ENCODE measurements at places on chromosomes 12 and 14.

DNA sequence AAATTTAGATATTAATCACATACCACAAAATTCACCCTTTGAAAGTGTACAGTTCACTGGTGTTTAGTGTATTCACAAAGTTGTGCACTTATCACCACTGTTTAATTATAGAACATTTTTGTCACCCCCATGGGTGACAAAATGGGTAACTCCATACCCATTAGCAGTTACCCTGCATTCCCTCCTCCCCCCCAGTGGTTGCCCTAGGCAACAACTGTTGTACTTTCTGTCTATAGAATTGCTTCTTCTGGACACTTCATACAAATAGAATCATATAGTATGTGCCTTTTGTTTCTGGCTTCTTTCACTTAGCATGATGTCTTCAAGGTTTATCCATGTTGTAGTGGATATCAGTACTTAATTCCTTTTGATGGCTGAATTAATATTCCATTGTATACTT is 52.7 kb downstream of the FBXO34 start:
- no peak for DNase-seq

- DNase-seq: no peak
Observed at GRCh38 chr12:120421701-120422100, 16.2 kb upstream of the COX6A1 start.

GRCh38 chr12:46660276-46660675 is 165.5 kb downstream of the SLC38A4 start:
- no peak for DNase-seq

DNA sequence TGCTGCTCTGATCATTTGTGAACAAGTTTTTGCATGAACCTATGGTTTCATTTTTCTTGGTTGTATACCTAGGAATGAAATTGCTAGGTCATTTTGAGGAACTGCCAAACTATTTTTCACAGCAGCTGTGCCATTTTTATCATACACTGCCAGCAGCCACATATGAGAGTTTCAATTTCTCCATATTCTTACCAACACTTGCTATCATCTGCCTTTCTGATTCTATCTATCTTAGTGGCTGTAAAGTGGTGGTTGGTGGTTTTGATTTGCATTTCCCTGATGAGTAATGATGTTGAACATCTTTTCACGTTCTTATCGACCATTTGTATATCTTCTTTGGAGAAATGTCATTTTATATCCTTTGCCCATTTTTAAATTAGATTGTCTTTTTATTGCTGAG is 146.1 kb downstream of the C12orf75 start:
- DNase-seq: no peak

- no peak for DNase-seq
Observed at GRCh38 chr12:93653079-93653478, 24.1 kb upstream of the CRADD start.

- no peak for DNase-seq
Observed at GRCh38 chr14:58812050-58812910, 174.5 kb downstream of the DACT1 start.

GRCh38 chr12:127500512-127501035 is 766.4 kb upstream of the TMEM132C start:
- no peak for DNase-seq

DNA sequence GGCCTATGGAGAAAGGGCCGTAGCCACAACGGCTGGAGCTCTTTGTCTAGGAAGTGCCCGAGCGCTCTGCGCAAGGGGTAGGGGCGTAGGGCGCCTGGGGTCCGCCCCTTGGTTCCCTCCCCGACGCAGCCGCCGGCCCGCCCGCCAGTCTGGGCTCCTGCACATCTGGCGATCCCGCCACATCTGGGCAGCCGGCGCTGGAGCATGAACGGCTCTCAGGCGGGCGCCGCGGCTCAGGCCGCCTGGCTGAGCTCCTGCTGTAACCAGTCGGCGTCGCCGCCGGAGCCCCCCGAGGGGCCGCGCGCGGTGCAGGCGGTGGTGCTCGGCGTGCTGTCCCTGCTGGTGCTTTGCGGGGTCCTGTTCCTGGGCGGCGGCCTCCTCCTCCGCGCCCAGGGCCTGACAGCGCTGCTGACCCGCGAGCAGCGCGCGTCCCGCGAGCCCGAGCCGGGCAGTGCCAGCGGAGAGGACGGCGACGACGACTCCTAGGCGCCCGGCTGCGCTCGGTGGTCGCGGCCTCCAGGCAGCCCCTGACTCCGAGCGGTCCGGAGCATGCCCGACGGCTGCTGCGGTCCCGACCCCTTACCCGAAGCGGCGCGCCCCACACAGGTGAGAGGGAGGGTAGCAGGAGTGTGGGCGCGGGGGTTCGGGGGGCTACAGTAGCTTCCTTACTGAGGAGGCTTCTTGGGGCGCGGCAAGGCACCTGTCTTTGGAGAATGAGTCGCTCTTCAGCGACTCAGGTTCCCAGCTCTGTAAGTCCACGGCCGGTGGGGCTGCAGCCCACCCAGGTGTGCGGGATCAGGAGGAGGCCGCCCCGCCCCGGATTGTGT is at the start of gene SMIM41:
SMIM41 (plus strand) TSS at position 129 of the 827 bp plus-strand sequence; CDS start at position 205, 76 bp downstream.
- no peak for DNase-seq

DNA sequence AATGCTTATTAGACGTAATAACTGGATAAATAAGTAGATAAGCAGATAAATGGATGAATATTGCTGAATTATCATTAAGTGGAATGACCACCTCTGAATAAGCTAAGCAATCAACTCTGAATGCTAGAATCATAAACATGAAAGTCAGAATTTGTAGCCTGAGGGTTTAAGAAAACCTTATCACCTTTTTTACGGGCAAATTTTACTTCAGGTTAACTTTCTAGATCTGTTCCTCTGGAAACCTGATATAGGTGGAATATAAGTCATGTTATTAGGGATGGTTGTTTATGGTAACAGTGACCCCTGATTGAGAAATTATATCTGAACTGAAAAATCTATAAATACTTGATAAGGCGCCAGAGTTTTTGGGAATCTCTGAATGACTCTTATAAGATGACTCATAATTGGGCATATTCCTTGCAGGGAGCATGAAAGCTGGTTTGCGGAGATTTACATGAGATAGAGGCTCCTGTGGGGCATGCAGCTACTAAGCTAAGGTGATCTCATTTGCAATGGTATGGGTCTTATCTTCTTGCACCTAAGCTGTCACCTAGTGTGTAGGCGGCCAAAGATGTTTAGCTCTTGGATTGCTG is 12.1 kb downstream of the SPX start:
- DNase-seq: no peak

Data from effector CD4-positive, alpha-beta T cell (primary cell).